Esophagus mucosa (tissue), 1 donor: ENCODE measurements at places on chromosomes 5 and 9. TPM values are rescaled to one million over a fixed set of nuclear protein-coding genes. Genes with fewer than 3 reads are reported as not detected.

The ANXA2R gene
- total RNA-seq, result 1.8 TPM

The ESM1 gene
- total RNA-seq, result not detected

The PDE4D gene
- 7.3 TPM for total RNA-seq

- ATAC-seq, result no peak
These were observed 23.3 kb upstream of the CLPTM1L start for GRCh38 chr5:1368236-1368635.

- ATAC-seq, result no peak
These were observed 13.6 kb upstream of the GABRP start for GRCh38 chr5:170769898-170770416.

DNA sequence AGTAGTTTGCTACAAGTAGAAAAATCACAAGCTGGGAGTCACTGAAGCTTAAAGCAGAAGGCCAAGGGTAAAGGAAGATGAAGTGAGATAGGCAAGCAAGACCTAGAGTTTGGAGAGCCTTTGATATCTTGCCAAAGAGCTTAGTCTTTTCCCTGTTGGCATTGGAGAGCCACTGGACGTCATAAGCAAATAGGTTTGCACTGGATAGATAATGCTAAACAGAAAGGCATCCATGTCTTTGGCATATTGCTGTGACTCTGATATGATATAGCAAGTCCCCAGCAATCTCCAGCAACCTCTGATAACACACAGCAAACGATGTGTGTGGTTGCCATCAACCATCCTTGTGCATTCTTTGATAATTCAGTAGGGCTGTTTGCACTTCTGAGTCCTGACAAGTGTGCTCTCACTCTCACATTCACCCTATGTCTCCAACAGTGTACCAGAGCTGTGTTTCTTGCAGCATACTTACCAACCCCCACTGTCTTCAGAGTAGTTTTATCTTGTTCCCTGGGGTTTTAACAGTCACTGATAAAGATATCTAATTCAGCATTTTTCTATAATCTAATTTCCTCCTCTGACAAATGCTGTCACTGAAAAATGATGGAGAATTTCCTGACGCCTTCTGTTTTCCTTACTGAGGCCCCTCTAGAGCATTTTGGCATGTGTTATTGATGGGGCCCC is 16.9 kb upstream of the FREM1 start:
- ATAC-seq, result no peak

- no peak for ATAC-seq
These were observed 50.5 kb downstream of the COMMD10 start for GRCh38 chr5:116135344-116135743.
